Stimulated activated naive CD8-positive, alpha-beta T cell treated with anti-CD3 and anti-CD28 coated beads, Interleukin-15, Interleukin-2, amounts not matched to agents 100 U/mL and 50 U/mL, for 24 hours (primary cell): ENCODE measurements at places on chromosomes 6 and 20.

DNA sequence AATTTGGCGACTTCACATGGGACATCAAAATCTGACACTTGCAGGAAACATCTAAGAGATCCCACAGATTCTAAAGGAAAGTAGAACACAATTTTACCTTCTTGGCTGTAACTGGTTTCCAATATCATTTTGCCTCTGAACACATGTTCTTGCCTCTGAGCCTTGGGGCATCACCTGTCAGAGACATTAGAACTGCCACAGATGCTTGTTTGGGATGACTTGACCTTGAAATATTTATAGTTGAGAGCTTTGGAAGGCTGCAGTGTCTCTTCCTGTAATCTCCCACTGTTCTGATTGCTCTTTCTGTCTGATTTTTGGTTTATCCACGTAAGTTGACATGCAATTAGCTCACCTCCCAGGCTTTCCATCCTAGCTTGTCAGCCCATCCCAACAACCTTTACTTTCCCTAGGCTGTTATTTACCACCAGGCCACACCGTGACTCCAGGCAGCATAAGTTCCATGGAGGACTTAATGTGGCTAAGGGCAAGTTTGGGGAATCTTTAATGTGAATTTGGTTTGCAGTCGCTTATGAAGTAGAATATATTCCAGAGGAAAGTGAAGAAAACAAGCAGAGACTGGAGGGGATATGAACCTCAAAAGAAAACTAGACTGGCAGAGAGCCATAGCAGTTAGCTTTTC is 256.5 kb upstream of the RIN2 start:
- no peak for DNase-seq

- no peak for DNase-seq
These were observed 23.5 kb downstream of the TM9SF4 start for GRCh38 chr20:32132911-32133549.

- DNase-seq: no peak
These were observed 62.3 kb upstream of the TMEM181 start for GRCh38 chr6:158497620-158498019.

GRCh38 chr6:68317366-68317765 is 317.7 kb upstream of the ADGRB3 start:
- DNase-seq: no peak

DNA sequence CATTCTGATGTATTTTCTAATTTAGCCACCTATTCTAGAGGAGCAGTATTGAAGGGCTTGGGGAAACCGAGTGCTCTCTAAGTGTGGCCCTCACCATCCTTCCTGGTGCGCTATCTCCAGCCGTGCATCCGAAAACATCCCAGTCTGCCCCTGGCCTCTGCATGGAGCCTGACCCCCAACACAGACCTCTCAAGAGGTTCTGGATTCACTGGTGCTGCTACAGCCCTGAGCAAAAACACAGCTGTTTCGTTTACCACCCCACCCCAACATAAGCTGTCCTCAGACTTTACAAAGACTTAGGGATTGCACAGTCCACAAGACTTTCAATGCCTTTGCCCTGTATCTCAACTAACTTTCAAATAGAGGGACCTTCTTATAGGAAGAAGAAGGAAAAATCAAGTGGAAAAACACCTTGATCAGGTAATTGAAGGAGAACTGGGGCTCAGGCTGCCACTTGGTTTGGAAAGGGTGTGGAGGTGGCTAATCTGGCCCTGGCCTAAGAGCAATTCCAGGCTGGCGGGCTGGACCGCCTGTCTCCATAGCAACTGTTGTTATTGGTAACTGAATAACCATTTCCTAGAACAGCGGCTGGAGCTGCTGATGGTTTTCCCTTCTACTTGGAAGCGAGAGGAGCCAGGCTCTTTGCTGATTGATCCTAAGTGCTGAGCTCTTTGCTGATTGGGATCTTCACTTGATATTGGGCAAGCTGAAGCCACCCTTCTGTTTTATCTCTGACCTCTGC is 90.2 kb upstream of the TOX2 start:
- no peak for DNase-seq

DNA sequence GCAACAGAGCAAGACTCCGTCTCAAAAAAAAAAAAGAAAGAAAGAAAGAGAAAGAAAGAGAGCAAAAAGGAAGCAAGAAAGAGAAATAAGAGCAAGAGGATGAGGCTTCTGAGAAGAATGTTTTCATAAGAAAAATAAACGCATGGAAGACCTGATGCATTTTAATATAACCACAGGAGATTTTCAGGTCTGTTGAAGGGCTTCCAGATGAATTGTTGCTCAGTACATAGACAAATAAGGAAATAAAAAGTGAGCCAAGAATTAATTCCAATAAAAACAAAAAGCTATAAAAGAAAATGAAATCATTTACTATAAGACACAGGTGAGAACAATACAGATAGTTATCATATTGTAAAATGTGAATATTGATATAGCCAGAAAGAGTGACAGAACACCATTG is 43.5 kb downstream of the PERP start:
- no peak for DNase-seq

DNA sequence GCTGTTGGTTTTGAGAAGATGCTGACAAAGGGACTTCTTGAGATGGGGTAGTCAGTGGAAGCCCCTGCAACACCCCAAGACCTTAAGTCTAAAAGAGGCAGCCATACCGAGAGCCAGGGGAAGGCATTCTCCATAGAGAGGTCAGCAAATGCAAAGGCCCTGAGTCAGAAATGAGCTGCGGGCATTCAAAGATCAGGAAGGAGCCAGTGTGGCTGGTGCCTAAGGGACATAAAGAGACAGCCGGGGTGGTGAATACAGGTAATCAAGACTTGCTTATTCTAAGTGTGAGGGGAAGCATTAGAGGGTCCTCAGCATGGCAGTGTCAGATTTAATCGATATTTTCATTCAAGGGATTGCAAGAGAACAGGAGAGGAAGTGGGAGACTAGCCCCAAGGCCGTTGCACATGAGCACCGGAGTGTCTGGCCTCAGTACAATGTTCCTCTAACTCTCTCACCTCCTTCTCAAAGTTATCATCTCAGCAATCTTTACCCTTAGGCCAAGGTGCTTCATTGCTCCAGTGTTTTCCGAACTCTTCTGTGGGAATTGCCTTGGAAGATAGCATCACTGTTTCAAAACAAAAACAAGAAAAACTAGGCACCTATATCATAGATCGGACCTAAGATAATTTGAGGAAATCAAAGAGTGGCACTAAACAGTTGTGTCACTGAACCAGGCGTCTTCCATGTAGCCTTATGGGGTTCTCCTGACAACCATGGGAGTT is 173.2 kb downstream of the DOK5 start:
- no peak for DNase-seq

GRCh38 chr6:91304521-91304920 is 717.6 kb upstream of the MAP3K7 start:
- DNase-seq: no peak

DNA sequence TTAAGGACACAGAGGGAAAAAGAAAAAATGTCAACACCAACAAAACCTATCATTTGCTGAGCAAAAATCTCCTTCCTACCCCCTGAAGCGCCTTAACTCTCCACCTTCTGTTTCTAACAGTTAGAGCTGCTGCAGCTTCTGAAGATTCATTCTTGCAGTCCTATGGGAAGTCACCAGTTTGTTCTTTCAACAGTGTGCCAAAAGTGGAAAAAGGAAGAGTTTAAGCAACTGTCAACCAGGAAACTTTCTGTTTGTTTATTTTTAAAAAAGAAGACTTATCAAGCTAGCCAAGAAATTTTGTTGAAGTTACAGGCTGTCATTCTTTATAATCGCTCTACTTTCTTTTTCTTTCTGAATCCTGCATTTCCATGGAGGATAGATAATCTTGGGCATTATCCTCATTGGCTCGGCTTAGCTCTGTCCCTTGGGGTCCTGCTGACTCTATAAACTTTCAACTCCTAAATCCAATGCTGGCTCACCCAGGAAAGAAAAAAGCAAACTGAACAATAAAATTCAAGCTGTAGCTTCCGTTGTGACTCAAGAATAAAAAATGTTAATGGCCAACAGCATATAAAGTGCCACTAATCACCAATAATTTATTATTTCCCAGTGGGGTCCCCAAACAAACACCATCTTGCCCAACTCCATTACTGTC is 172.8 kb upstream of the CITED2 start:
- no peak for DNase-seq

GRCh38 chr20:24147961-24148360 is 159.4 kb upstream of the GGTLC1 start:
- no peak for DNase-seq

DNA sequence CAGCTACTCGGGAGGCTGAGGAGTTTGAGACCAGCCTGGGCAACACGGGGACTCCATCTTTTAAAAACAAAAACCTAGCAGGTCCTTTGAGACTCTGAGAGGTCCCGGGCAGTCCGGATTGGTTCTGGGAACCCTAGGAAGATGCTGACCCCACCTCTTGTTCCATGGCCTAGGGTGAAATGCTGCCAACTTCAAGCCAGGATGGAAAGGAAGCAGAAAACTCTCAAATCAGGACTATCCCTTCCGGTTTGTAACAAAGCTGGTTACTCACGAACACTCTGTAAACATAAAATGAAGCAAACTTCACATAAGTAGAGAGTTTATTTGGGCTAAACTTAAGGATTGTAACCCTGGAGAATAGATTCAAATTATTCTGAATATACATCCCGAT is 28.0 kb downstream of the CAPN11 start:
- no peak for DNase-seq

GRCh38 chr6:7909323-7910276 is 988 bp downstream of the TXNDC5 start:
- DNase-seq: peak; percentile 74
